ENCODE measurements at places on chromosomes 2 and 18.
A peak's percentile ranks its signal among the peaks of the same experiment; 100 is the strongest.

DNA sequence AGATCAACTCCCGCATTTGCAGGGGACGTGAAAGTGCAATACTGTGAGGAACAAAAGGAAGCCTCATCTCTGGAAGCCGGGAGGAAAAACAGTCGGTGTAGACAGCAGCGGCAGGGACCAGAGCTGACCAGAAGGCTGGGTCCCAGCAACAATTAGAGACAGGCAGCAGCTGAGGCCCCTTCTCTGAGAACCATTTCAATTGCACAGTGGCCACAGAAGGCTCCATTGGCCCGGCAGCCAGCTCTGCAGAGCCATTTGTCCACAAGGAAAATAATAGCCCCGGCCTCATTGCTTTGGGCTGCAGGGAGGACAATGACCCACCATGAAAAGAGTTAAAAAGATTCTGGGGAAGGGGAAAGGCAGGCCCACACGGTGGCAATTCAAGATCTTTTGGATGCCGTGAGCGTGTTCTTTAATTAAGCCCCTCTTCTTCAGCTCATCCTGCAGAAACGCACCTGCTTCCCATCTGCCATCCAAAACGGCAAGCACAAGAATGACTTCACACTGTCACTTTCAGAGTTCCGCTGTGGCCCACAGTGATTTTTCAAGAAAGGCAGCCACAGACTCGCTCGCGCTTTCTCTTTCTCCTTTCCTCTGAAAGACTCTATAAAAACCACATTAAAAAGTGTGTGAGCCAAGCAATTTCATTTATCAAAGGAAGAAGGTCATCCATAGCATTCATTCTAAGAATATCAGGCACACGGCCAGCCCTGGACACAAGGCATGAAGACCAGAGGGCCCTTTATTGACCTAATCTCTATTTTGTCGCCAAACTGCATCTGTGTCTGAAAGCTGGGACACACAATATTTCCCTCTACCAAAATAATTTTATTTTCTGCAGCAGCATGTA, 293.6 kb downstream of the SOX11 start:
- DNase-seq, result no peak

DNA sequence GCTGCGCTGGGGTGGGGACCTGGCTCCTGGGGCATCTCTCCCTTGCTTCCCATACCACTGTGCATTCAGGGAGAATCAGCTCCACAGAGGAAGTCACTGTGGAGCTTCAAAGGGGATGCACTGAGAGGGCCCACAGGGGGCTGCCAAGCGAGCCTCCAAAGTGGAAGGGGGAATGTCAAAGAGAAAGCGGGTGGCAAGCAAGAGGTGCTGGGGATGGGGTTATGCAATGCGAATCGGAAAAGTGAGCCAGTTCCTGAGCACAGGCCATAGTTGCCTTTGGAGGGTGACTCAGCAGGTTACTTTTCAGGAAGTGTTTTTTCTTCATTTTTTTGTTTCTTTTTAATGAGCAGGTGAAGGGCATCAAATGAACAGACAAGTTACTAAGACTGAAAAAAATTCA, 17.6 kb downstream of the PMAIP1 start:
- DNase-seq, result no peak

DNA sequence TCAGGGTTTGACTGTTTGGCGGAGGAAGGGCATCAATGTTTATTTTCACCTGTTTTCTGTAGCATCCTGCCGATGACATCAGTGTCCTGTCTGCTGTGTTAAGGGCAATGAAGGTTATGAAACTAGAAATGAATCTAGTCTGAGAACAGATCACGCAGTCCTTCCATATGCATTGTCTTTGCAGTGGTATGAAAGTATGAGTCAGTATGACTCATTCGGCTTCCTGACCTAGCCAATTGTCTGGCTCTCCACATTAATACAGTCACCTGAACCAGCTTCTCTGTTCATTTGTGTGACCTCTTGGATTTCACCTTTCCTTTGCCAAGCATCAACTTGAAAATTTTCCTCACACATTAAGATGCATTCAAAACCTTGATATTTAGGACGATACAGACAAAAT, 353.8 kb downstream of the RND3 start:
- DNase-seq, result no peak

GRCh38 chr2:231820786-231821303, 34.6 kb downstream of the COPS7B start:
- DNase-seq, result no peak

DNA sequence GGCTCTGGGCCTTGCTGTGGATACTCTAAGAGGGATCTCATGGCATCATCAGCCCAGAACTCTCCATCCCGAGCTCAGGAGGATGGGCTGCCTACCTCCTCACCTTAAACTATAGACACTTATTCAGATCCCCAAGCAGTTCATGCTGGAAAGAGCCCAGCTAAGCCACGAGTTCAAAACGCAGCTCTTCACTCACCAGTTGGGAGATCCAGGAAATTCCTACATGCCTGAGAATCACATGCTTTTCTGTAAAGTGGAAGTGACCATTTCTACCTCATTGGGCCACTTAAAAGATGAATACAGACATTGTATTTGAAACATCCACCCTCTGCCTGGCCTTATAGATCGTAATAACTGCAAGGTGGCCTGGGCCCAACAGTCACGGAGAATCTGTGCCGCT, 6.6 kb downstream of the ATOH8 start:
- DNase-seq, result no peak

DNA sequence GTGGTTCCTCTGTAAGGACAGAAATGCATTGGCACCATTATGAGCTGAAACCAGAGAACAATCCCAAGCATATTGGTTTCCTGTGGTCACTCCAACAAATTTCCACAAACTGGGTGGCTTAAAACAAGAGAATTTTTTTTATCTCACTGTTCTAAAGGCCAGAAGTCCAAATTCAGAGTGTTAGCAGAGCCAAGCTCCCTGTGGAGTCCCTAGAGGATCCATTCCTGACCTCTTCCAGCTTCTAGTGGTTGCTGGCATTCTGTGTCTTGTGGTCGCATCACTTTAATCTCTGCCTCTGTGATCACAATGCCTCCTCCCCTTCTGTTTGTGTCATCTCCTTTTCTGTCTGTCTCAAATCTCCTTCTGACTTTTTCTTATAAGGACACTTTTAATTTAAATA, 380.3 kb downstream of the NYAP2 start:
- no peak for DNase-seq

DNA sequence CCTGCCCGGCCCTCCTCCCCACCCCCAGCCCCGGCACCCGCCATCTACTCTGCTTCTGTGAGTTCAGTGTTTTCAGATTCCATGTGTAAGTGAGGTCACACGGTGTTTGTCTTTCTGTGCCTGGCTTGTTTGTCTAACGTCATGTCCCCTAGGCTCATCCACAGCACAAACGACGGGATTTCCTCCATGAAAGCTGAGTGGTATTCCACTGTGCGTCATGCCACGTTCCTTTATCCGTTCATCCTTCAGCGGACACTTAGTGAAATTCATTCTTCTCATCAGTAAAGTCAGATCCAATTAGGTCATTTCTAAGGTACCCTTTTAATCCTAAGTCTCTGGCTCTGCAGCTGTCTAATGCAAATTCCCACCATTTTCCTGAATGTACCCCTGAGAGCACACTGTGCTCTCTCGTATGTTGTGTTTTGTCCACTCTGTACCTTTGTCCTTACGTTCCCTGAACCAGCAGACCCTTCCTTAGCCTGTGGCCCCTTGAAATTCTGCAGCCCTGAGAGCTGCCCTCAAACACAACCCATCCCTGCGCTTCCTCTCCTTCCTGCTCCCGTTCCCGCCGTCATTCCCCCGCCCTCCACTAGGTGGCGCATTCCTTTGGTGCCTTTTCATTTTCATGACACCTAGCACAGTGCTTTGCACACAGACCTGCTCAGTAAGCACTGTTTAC, 44.1 kb downstream of the TRAPPC12 start:
- DNase-seq, result peak; percentile 45
